Activated gamma-delta T cell treated with Interleukin-2 at 50 U/mL for 16 hours (primary cell): ENCODE measurements at places on chromosomes 11 and 22.

GRCh38 chr22:39208013-39208680 is 36.6 kb downstream of the PDGFB start:
- DNase-seq: no peak

- DNase-seq: no peak
These were observed 1.0 kb upstream of the NPAS4 start for GRCh38 chr11:66419825-66420224.

DNA sequence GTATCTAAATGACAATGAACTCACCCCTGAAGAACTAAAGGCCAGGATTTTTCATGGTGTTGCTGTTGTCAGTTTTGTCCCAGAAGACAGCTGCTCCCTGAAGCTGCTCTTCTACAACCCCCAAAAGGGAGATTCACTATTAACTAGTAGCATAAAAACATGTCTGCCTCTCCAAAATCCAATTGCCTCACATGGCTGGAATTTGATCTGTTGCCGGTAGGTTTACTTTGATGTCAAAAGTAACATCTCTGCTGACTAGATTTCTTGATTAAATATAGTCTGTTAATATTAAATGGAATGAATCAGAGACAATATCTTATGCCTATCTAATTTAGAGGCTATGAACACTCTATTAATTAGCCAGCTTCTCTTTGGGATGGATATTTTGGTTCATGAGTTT is 425.4 kb downstream of the ETS1 start:
- no peak for DNase-seq

DNA sequence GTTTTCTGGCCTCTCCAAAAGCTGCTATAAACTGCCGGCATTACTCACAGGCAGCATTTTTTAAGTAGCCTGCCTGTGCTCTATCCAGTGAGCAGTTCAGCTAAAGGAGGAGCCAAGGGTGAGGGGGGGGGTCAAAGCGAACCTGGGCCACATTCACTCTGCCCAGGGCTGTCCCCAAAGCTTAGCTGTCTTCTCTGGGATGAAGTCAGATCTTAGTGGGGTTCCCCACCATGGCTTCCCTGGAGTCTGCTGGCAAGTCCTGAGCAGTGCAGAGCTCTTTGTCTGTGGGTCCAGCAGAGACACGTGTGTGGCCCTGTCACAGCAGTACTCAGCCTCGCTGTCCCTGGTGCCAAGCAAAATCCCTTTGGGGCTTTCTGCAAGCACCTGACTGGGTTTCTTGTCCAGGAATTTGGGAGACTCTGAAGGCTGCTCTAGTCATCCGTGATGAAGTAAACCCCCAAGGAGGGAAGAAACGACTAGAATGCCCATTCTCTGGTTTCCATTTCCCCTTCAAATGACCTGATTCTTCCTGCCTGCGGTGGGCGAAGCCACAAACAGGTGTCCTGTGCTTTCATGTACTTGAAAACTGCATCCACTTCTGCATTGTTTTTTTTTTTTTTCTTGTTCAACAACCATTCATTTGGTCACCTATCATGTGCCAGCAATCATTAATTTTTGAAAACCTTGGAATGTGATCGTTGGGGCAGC is 2.6 kb downstream of the KCNJ5 start:
- DNase-seq: no peak

GRCh38 chr11:91258876-91259275 is 965.7 kb upstream of the FAT3 start:
- DNase-seq: no peak

DNA sequence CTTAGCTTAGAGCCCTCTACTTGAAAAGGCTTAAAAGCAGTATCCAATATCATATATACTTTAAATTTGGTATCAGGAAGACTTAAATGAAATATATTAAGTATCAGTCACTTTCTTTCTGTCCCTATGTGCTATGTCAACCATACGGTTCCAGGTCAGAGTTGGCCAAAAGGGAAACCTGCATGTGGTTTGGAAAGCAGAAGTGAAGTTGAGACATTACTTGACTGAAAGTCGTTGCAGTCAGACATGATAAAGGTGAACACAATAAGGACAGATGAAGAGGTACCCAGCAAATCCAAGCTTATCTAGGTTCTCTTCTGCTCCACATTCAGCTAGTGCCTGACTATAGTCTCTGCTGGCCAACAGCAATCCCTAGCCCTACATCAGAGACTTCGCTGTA is 336.8 kb downstream of the KCNA4 start:
- DNase-seq: no peak

- DNase-seq: no peak
These were observed 1.6 kb downstream of the C1QTNF5 start for GRCh38 chr11:119338965-119339588.

GRCh38 chr11:77053217-77054015 is 13.4 kb upstream of the CAPN5 start:
- no peak for DNase-seq

- no peak for DNase-seq
These were observed 31.3 kb upstream of the CTTN start for GRCh38 chr11:70367071-70367470.

GRCh38 chr11:586376-587316 is 10.4 kb downstream of the PHRF1 start:
- no peak for DNase-seq
